ENCODE measurements at places on chromosomes 3 and 15.

- no peak for DNase-seq
Measured at GRCh38 chr3:10725067-10725466, 91.0 kb upstream of the SLC6A11 start.

DNA sequence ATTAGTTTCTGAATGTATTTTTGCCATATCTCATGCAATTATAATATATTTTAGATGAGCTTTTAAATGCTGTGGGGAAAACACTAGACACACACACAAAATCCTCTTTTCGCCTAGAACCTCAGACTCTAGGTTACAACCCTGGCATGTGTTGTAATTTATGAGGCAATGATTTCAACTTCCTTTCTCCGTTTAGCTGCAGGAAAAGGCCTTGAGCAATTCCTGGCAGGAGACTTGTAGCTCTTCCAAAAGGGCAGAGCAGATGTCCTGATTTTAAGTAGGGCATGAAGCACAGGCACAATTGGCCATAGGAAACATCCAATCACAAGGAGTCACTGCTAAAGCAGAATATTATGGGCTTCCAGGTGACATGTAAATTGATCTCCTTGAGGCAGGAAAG is 82.0 kb downstream of the GPR156 start:
- no peak for DNase-seq

DNA sequence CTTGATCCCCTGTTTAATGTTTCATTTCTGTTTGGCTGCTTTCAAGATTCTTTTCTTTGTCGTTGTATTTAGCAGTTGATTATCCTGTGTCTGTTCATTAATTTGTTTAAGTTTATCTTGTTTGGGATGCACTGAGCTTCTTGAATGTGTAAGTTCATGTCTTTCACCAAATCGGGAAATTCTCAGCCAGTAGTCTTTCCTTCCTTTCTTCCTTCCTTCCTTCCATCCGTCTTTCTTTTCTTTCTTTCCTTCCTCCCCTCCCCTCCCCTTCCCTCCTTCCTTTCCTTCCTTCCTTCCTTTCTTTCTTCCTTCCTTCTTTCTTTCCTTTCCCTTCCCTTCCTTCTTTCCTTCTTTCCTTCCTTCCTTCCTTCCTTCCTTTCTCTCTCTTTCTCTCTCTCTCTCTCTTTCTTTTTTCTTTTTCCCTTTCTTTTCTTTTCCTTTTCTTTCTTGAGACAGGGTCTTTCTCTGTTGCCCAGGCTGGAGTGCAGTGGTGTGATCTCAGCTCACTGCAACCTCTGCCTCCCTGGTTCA is 35.5 kb upstream of the KLF13 start:
- DNase-seq, result no peak

GRCh38 chr15:96553006-96553405 is 222.5 kb downstream of the NR2F2 start:
- DNase-seq, result no peak

DNA sequence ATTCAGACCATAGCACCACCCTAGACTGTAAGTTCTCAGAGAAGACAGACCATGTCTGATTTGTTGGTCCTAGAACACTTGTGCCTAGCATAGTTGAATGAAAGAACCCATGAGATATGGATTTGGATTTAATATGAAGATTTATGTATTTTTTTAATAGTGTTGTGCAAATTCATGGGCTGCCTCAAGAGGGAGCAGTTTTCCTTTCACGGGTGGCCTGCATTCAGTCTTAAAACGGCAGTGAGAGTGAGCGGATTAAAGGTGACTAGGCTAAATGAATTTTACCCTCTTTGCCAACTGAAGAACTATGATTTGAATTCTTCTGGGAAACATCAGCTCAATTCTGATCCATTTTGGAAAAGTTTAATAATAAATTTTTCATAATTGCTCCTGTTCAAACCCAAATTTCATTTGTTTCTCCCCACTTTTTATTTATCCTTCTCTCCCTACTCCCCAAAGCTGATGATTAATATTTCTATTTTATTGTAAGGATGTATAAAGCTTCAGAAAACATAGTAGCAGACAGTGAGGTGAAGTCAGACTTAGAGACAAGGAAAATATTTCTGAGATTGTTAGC is 67.3 kb downstream of the MORC1 start:
- DNase-seq, result no peak

Data from activated gamma-delta T cell (primary cell).